ENCODE measurements at places on chromosomes 12 and 14.

GRCh38 chr12:60926256-60926655 is 1330.4 kb downstream of the SLC16A7 start:
- DNase-seq, result no peak

DNA sequence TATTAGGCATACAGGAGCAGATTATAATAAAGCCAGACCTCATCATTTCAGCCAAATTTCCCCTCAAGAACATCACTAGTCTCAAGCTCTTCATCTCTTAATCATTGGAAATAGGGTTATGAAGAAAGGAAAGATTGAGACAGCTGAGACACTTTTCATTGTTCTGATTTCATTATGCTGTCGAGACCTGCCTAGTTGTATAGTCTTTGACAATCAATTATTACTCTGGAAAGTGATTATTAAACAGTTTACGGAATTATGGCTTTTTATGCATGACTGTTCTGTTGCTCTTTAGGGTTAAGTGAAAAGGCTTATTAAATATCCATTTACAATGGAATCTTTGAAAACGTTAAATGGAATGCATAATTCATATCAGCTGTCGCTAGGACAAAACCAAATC is 48.3 kb downstream of the TTC6 start:
- no peak for DNase-seq

DNA sequence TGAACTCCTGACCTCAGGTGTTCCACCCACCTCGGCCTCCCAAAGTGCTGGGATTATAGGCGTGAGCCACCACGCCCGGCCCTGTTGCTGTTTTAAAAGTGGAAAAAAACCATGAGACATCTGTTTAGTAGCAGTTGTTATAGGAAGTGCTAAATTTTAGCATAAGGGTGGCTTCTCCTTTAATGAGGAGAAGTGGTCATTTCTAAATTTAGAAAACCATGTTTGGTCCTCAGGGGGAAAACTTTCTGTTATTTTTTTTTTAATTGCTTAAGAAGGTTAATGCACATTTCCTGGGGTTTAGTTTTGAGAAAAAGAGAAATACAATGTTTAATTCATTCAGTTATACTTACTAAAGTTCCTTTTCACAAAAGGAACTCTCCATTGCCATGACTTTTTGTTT is 102.1 kb downstream of the MYRFL start:
- DNase-seq, result no peak

- DNase-seq, result no peak
These were observed 753.6 kb upstream of the STXBP6 start for GRCh38 chr14:25803386-25804018.

GRCh38 chr12:74959657-74960056 is 250.0 kb downstream of the KCNC2 start:
- no peak for DNase-seq

- no peak for DNase-seq
These were observed 8.7 kb downstream of the KCNA5 start for GRCh38 chr12:5052348-5052747.
